T-helper 22 cell (primary cell): ENCODE measurements at places on chromosomes 7 and 10.

DNA sequence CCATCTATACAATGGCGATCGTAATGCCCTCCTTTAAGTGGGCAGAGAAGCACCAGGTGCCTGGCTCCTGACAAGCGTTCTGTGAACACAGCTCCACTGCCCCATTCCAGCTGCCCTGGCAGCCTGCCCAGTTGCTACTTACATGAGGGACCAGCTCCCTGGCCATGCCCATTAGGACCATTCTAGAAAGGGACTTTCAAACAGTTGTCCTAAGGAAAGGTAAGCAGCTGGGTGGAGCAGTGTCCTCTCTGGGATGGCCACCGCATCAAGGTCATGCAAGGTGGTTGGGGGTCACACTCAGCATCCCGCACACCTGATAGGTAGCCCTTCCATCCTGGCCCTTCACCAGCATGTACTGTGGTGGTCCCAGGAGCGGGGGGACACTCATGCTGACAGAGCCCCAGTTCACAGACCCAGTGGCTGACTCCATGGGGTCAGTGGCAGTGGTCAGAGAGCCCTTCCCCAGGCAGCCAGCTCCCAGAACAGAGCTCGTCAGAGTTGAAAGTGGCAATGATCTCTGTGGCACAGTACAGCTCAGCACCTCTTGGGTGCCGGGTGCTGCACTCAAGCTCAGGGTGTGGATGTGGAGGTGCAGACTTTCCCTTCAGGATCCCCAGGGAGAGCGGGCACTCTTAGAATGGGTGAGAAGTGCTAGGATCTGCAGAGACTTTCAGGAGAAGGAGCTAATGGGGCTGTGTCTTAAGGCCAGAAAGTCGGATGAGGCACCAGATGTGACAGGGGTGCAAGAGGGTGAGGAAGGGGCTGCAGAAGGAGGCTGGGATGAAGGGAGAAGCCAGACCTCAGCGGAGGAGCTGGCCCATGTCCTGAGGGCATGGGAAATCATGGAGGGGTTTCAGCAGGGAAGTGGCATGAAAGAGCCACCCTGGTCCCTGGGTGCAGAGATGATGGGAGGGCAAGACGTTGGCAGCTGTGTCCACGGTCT lies 10.9 kb downstream of the MMRN2 start:
- DNase-seq = no peak

DNA sequence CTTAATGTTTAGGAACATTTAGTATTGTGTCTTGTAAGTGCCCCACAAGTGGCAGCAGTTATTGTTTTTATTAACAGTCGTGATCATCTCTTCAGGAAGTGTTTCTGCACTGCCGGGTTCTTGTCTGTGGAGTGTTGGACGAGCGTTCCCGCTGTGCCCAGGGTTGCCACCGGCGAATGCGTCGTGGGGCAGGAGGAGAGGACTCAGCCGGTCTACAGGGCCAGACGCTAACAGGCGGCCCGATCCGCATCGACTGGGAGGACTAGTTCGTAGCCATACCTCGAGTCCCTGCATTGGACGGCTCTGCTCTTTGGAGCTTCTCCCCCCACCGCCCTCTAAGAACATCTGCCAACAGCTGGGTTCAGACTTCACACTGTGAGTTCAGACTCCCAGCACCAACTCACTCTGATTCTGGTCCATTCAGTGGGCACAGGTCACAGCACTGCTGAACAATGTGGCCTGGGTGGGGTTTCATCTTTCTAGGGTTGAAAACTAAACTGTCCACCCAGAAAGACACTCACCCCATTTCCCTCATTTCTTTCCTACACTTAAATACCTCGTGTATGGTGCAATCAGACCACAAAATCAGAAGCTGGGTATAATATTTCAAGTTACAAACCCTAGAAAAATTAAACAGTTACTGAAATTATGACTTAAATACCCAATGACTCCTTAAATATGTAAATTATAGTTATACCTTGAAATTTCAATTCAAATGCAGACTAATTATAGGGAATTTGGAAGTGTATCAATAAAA lies 22.2 kb downstream of the PLA2G12B start:
- DNase-seq = no peak

DNA sequence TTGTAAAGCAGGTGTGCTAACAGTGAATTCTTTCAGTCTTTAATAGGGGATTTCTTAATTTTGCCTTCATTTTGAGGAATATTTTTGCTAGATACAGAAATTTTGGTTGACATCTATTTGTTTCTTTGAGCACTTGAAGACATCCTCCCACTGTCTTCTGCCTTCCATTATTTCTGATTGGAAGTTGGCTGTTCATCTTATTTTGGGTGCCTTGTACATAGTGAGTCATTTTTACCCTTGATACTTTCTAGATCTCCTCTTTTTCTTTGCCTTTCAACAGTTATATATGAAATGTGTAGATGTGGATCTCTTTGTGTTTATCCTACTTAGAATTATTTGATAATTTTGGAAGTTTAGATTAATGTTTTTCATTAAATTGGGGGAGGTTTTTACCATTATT lies 631.0 kb downstream of the AUTS2 start:
- DNase-seq = no peak

DNA sequence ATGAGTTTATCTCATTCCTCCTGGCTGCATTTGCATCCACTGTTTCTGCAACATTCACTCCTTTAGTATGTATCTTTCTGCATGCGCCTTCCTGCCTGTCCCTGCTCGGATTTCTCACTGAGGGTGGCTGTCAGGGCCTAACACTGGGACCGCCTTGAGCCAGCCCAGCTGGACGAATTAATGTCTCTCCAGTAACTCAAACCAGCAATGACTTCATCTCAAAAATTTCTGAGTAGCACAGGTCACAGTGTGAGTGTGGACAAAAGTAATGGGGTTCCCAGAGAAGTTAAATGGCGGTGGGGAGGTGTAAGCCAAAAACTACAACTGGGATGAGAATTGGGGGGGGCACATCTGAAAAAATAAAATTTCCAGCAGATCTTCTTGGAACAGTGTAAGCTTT lies 444.0 kb upstream of the MGMT start:
- no peak for DNase-seq

DNA sequence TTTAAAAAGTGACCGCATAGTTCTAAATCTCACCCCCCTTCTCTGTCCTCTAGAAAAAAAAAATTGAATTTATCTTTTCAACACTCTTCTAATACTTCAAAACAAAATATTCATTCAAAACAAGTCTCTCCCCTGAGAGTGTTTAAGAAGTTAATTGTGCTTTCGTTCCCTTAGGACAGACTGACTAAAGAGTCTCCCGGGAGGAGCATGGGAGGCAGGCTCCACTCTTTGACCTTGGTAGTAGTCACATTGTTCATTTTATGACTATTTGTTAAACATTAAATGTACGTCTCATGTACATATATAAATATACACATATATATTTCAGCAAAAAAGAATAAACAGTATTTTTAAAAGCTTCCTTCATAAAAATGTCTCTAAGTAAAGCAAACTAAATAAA lies 35.3 kb upstream of the SPOCK2 start:
- DNase-seq = no peak

- DNase-seq = no peak
These were observed 149.0 kb downstream of the ARHGAP21 start for GRCh38 chr10:24574578-24575155.

GRCh38 chr7:17991866-17992648 lies 35.6 kb downstream of the PRPS1L1 start:
- no peak for DNase-seq

- DNase-seq = no peak
These were observed 15.9 kb upstream of the C10orf53 start for GRCh38 chr10:49663596-49663995.

- DNase-seq = no peak
These were observed 132.0 kb downstream of the SORCS3 start for GRCh38 chr10:104773105-104773504.

DNA sequence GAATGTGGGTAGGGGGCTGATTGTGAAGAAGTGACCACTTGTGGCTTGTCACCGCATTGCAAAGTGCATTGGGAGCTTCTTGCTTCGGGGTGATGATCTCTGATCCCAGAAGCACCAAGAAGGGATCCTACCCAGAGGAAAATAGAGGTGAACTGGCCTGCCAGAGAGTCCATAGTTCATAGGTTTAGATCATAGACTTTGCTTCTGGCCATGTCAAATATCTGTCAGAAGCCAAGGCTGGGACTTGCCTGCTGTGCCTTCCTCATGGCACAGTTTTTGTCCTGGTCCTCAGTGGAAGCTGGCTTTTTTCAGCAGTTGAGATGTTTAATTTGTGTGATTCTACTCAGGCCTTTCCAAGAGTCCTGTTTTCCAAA lies 1.1 kb downstream of the ZSWIM8 start:
- DNase-seq = no peak

- no peak for DNase-seq
These were observed 230.3 kb downstream of the ARHGAP12 start for GRCh38 chr10:31698181-31698830.

DNA sequence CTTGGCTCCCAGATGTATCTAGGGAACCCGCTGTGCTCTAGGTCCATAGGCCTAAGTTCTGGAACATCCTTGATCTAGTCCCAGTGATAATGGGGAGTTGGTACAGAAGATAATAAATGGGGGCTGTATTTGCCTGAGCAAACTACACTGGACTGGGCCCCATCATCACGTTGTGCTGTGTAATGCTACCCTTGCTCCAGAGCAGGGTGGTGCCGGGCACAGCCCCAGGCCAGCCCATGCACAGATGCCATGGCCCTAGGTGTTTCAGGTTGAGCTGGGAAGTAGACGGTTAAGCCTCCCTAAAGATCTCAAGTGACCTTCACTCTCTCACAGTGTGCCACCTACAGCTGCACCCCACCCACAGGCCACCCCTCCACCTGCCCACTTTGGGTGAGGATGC lies 53.2 kb downstream of the STRA8 start:
- DNase-seq = no peak

- no peak for DNase-seq
These were observed 4.1 kb downstream of the MRPL43 start for GRCh38 chr10:100982916-100983830.

- DNase-seq = no peak
These were observed 106.5 kb upstream of the PRR15 start for GRCh38 chr7:29457141-29457561.

DNA sequence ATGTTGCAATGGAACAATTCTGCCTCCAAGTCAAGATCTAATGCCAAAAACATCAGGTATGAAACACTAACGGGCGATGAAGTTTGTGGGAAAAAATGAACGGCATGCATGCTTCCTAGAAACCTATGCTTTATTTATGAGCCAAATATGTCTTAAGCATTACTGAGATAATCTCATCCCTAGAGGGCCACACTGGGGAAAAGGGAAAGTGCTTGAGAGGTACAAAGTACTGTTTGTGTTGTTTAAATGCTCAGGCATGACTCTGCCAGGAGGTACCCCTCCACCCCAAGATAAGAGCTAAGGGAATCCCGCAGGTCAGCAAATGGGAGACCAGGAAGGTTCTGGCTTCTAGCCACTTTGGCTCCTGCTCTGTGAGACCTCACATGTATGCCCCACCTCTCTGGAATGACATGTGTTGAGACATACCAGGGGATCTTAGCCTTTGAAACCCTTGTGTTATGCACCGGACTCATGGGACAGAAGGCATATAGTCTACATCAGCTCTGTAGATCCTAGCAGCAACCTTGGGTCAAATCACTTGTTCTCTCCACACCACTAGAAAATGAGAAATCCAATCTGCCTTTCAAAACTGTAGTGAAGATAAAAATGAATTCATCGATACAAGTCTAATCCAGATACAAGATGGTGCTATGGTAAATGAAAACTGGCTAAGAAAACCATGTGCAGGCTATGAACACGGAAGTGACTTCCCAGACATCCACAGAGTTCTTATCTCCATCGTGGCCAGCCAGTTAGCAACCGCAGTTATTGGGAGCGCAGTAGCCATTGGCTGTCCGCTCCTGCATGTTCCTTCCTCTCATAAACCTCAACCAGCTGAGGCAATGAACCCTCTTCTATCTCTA lies 61.0 kb downstream of the CREB3L2 start:
- no peak for DNase-seq

DNA sequence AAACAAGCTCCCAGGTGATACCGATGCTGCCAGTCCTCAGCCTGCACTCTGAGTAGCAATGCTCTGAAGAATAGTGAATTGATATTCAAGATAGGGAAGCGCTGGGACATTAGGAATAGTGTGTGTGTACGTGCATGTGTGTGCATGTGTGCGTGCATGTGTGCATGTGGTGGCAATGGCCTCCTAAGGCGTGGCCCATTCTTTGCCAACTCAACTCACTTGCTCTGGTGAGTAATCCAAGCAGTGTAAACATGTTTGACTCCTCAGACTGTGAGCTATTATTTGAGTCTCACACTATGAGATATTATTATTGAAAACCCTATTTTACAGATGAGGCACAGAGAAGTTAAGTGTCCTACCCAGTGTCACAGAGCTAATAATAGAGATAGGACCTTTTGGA lies 186.6 kb downstream of the RAB11FIP2 start:
- DNase-seq = no peak

GRCh38 chr7:90648107-90648506 lies 52.0 kb downstream of the CDK14 start:
- DNase-seq = no peak

DNA sequence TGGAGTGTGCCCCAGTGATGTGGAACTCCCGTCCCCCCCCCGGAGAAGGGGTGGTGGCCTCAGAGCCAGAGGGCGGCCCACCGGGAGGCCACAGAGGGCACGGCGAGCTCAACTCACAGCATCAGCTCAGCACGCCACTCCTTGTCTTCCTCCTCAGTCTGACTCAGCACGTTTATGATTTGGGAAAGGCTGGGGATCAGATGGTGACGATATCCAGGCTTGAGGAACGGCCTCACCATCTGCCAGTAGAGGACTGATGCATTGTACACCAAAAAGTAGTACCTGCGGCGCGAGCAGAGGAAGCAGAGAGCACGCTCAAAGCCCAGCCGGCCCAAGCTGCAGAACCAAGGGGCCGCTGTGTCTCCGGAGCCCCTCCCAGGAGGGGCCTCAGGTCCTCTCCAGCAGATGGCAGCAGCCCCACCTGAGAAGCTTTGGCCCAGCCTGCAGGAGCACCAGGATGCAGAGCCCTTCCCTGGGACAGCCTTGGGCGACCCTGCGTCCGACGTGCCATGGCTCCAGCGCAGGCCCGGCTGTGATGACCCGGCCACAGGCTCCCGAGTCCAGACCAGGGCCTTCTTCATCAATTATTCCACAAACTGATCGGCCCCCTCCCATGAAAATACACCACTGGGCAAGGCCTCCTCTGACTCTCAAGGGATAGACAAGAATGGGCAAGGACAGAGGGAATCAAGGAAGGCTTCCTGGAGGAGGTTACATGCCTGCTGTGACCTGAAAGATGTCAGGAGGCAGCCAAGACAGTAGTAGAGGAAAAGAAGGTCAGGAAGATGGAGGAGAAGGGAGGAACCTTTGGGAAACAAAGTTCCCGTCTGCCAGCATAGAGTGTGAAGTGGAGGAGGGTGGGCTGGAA lies 3.7 kb downstream of the CFAP46 start:
- DNase-seq = no peak

GRCh38 chr7:1940402-1940786 lies 270.3 kb downstream of the ELFN1 start:
- DNase-seq = peak; percentile 91

GRCh38 chr7:27046854-27047549 lies 48.8 kb downstream of the HOXA1 start:
- no peak for DNase-seq
